ENCODE measurements at places on chromosomes 16 and 17. TPM values are rescaled to one million over a fixed set of nuclear protein-coding genes. Genes with fewer than 3 reads are reported as not detected.

Gene MPV17L
- polyA plus RNA-seq: not detected

Gene MEIOB
- not detected for polyA plus RNA-seq

Gene MT4
- polyA plus RNA-seq: not detected

GRCh38 chr17:65537845-65538674 is 23.4 kb downstream of the AXIN2 start:
- no peak for DNase-seq

DNA sequence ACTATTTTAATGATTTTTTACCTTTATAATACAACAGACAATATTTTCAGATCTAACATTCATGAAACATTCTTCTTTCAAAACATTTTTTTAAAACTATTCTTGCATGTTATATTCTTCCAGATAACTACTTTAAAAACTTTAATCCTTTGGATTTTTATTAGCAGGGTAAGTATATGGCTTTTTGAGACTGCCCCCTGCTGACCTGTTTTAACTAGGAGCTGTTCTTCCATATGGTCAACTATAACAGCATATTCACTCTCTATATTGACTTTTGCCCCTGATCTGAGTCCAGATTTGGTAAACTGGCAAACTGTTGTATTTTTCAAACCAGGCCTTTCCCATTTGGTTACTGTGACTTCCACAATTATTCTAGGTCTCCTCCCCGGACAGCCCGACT is 16.5 kb downstream of the ZNF18 start:
- no peak for DNase-seq

DNA sequence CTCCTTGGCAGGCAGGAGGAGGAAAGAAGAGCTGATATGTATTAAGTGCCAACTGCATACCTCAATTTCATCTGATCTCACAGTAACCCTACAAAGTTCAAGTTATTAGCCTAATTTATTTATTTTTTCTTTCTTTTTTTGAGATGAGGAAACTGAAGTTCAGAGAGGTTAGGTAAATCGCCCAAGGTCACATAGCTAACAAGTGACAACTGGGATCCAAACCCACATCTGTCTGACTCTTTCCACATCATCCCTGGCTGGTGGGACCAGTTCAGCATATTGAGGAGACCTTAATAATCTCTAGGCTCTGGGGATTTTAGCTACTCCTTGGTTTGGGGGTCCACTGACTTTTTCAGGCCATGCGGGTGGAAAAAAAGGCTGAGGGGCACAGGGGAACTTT is 60.9 kb downstream of the CYB5B start:
- DNase-seq: no peak

Gene XYLT1
- polyA plus RNA-seq: 0.73 TPM

Gene ZP2
- polyA plus RNA-seq: not detected

- DNase-seq: no peak
Measured at GRCh38 chr16:12685806-12686205, 117.9 kb downstream of the CPPED1 start.

DNA sequence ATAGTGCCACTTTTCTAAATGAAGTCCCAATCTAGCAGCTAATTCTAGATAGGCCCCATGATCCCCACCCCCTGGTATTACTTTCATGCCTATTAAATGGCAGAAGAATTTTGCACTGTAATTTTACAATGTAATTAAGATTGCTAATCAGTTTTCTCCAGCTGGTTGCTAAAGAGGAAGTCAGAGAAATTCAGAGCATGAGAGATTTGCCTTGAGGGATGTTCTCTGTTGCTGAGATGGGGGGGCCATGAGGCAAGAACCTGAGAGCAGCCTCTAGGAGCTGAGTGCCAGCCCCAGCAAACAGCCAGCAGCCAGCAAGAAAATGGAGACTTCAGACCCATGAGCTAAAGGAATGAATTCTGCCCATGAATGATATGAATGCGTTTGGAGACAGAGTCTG is 38.9 kb downstream of the SHCBP1 start:
- DNase-seq: no peak

Gene AARSD1
- polyA plus RNA-seq: 56.2 TPM

- DNase-seq: no peak
Measured at GRCh38 chr17:20266806-20267458, 200.4 kb downstream of the LGALS9B start.

Gene ACAP1
- polyA plus RNA-seq: 295 TPM

Gene CCT6B
- polyA plus RNA-seq: 0.35 TPM

Gene TBKBP1
- not detected for polyA plus RNA-seq

GRCh38 chr17:30532871-30533270 is 55.7 kb downstream of the GOSR1 start:
- no peak for DNase-seq

DNA sequence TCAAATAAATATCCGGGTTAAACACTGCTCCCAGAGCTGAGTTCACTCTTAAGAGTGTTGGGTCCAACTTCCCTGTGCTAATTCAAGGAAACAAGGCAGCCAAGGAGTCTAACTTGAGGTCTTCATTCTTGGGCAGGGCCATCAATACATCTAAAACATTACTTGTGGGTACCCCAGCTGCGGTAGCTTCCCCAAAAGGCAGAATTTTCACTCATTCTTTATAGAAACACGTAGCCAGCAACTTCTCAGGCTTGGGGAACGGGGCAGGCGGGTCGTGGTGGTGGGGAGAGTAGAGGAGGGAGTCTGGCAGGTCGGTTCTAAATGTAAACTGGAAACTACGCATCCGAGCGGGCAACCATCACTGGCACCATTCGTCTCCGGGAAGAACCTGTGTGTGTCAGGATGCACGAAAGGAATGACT is 666 bp upstream of the METTL9 start:
- DNase-seq: no peak
